Activated CD4-positive, alpha-beta T cell treated with anti-CD3 and anti-CD28 coated beads, Interleukin-2, amount 10 ng/mL, durations not matched to agents 7 days and 5 days (primary cell): ENCODE measurements at places on chromosomes 7 and 10. TPM values are rescaled to one million over a fixed set of nuclear protein-coding genes. Genes with fewer than 3 reads are reported as not detected.

DNA sequence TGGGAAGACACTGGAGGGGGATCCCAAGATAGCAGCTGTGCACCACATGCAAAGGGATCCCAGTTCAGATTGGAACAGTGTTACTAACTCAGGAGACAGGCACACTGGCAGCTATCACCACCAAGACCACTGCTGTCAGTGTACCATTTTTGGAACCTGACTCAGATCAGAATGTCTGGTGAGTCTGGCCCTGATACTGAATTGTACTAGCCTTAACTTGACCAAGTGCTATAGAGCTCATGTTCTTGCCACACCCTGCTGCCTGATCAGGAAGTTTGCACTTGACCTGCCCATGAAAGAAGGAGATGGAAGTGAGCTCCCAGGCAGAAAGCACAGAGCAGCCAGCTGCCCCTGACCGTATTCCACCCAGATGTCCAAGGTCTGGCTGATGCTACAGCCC is 4.8 kb upstream of the PRRT4 start:
- peaks cover 58% of the 10 kb centered on the region for H3K27me3 ChIP-seq
- no peak overlapping the region for H3K27ac ChIP-seq

GRCh38 chr7:94344826-94345225 is 49.9 kb upstream of the COL1A2 start:
- no peaks in the 10 kb centered on the region for H3K36me3 ChIP-seq
- no peak overlapping the region for H3K27ac ChIP-seq
- no peak for DNase-seq
- no peak overlapping the region for H3K4me3 ChIP-seq

- H3K4me1 ChIP-seq, result no peaks in the 10 kb centered on the region
- H3K36me3 ChIP-seq, result no peaks in the 10 kb centered on the region
- H3K4me3 ChIP-seq, result no peak overlapping the region
Observed at GRCh38 chr7:11727864-11728263, 104.1 kb downstream of the THSD7A start.

The OR2A1 gene
- total RNA-seq, result 0.06 TPM

The FZD1 gene
- total RNA-seq, result 1.2 TPM

The SYCE1 gene
- total RNA-seq, result 0.29 TPM
